Activated naive CD4-positive, alpha-beta T cell treated with Interleukin-2 at 50 U/mL for 16 hours (primary cell): ENCODE measurements at places on chromosomes 16 and 17.

- no peak for DNase-seq
These were observed 35.5 kb upstream of the METTL16 start for GRCh38 chr17:2547176-2547575.

GRCh38 chr17:51395621-51396020 is 135.3 kb downstream of the UTP18 start:
- no peak for DNase-seq

- DNase-seq, result no peak
These were observed 32.1 kb downstream of the DNAH17 start for GRCh38 chr17:78544881-78545755.

DNA sequence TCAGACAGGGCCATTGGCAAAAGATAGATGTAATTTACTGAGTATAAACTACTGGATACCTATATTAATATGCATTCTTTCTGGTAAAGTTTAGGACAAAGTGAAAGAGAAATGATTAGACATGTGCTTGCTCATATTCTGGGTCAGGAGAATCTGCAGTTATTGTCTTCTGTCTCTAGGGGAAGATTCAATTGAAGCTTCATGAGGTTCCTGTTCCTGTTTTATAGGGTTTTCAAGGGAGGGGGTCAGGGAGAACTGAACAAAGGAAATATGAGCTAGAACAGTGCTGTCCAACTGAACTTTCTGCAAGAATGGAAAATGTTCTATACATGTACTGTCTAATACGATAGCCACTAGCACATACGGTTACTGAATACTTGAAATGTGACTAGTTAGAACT is 59.3 kb upstream of the CORO6 start:
- DNase-seq, result no peak

DNA sequence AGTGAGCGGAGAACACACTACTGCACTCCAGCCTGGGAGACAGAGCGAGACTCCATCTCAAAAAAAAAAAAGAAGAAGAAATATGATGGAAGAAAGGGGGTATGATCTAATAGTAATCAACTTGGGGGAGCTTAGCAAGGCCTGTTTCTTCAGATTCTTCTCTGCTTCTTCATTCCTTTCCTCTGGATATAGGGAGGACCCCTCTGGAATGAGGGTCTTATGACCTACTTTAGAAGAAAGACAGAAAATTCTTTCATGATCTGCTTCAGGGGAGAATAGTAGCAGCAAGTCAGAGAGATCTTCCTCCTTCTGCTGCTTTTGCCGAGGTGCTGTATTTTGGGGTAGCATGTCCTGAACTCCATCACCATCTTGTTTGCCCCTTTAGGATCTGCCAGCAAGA is 44.9 kb upstream of the ETV4 start:
- no peak for DNase-seq

GRCh38 chr16:66322174-66322573 is 44.3 kb upstream of the CDH5 start:
- DNase-seq, result no peak

DNA sequence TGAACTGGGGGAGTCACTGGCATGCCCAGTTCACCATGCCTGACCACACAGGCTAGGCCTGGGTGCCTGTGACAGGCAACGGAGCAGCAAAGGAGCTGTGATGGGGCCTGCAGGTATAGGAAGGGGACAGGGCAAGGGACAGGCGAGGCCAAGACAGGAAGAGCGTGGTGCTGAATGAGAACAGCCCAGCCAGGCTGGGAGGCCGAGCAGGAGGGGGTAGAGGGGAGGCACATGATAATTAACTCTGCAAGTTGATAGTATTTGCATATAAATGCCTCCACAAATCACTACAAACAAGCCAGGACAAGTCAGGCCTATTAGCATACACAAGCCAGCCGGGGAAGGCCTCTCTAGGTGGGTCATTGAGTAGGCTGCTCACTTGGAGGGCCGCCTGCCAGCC is 7.8 kb downstream of the ZFHX3 start:
- no peak for DNase-seq
